NCI-H2171 treated with DMSO at 0.1 percent for 48 hours (cell line): ENCODE measurements at places on chromosomes 13 and 19.

- DNase-seq, result no peak
Observed at GRCh38 chr13:113115363-113116205, 7.0 kb upstream of the F10 start.

- no peak for DNase-seq
Observed at GRCh38 chr13:48493851-48494250, 39.0 kb downstream of the RCBTB2 start.

- DNase-seq, result no peak
Observed at GRCh38 chr13:97719736-97720135, 233.7 kb upstream of the IPO5 start.

- DNase-seq, result no peak
Observed at GRCh38 chr13:110394371-110394841, 87.3 kb downstream of the COL4A2 start.

- DNase-seq, result peak; percentile 11
Observed at GRCh38 chr19:6239871-6240676, 39.7 kb downstream of the MLLT1 start.

DNA sequence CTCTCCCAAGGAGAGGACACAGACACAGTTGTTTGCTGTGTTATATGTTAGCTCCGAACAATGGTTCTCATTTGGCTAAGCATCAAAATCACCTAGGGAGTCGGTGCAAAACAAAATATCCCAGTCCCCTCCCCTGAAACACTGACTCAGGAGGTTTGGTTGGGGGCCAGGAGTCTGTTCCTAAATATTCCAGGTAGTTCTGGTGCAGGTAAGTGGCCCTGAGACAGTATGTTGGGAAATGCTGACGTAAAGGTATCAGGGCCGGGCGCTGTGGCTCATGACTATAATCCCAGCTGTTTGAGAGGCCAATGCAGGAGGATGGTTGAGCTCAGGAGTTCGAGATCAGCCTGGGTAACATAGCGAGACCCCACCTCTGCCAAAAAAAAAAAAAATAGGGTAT, 2.3 kb upstream of the MAP2K7 start:
- no peak for DNase-seq

DNA sequence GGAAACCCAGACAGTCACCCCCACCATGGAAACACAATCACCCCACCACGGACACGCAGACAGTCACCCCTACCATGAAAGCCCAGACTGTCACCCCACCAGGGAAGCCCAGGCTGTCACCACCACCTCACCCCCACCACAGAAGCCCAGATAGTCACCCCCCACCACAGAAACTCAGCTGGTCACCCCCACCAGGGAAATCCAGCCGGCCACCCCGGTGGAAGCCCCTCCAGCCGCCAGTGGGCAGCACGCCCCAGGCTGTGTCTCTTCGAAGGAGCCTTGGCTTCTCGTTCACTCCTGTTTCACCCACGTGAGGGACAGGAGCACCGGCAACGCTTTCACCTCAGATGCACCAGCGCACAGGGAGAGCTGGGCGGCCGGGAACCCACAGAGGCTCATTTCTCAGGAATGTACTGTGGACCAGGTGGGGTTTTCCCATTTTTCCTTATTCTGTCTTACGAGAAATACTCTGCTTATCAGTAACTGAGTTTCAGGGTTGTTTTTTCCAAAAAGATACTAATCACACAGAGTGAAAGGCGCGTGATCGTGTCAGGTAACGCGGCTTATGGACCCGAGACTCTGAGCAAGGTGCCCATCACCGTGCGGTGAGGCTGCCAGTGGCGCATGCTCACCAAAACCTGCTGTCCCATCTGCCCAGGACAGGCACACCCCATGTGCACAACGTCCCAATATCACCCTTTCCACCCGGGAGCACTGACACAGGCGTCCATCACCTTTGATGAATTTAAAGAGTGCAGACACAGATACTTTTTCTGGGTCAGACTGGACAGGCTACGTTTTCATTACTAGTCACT, 28.0 kb downstream of the CARS2 start:
- DNase-seq, result no peak

GRCh38 chr13:33224686-33225085, 60.9 kb downstream of the STARD13 start:
- no peak for DNase-seq

DNA sequence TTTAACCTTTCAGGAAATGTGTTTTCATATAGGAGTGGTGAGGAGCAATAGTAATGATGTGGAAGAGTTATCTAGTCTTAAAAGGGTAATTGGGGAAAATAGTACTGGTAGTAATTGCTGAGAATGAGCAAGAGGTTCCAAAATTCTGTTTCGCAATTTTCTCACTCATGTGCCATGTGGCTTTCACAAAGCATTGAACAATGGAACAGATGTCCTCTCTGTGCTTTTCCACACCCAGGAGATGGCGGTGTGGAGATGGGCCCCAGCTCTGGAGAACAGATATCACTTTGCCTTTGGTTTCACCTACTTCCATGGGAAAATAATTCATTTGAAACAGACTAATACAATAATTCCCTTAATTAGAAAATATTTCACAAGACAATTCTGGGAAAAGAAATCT, 170.0 kb upstream of the SLC10A2 start:
- peak; percentile 41 for DNase-seq

GRCh38 chr19:33750587-33751435, 45.9 kb upstream of the KCTD15 start:
- peak; percentile 49 for DNase-seq

DNA sequence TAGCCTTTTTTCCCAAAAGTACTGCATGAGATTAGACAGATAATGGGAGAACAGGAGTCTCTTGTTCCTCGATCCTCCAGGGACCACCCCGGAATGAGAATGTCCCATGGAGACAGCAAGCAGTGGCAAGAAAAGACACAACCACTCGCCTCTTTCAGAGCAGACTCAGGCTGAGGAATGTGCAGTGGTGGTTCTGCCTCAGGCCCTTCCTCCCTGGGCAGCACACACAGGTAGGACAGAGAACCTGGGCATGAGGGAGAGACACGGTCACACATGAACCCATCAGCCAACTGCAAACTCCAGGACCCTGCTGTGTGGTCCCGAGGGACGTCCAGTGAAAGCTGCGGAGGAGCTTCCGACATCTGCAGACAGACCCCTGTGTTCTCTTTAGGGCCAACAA, 31.0 kb downstream of the CRYL1 start:
- no peak for DNase-seq

GRCh38 chr13:60959427-60959826, 456.2 kb downstream of the PCDH20 start:
- no peak for DNase-seq

GRCh38 chr13:26502826-26503225, 54.7 kb upstream of the WASF3 start:
- no peak for DNase-seq

- peak; percentile 19 for DNase-seq
Observed at GRCh38 chr19:37309834-37310575, 60.9 kb upstream of the ZNF527 start.

DNA sequence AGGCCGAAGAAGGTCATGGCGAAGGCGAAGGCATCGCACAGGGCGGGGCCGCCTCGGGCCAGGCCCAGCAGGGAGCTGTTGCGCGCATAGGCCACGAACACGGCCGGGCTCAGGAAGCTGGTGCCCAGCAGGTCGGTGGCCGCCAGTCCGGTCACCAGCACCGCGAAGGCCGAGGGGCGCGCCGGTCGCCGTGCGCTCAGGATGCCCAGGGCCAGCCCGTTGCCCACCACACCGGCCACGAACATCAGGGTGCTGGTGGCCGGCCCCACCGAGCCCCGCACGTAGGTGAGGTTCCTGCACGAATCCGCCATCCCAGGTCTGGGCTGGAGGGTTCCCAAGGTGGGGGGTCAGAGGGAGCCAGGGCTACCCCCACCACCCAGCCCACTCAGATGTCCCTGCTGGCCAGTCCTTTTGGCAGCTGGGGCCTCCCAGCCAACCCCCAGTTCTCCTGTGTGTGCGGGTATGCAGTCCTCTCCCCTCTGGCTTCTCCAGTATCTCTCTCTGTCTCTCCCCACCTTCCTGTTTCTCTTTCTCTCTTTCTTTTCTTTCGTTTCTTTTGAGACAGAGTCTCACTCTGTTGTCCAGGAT, 880 bp downstream of the PTGIR start:
- DNase-seq, result no peak

GRCh38 chr13:50130123-50130946, 115.1 kb downstream of the KCNRG start:
- DNase-seq, result peak; percentile 56

DNA sequence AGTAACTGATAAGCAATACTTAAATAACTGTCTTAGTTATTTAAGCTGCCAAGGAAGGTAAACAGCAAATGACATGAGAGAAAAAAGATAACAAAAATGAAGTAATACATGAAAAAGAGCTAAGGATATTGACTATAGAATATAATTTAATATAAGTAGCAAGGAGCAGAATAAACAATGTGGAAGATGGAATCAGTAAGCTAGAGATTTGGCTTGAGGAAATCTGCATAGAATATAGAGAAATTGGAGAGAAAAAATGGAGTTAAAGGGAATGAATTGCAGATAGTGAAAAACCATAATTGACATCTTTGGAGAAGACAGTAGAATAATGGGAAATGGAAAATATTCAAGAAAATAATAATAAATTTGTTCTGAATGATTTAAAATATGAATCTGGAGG, 127.1 kb downstream of the PDS5B start:
- no peak for DNase-seq

GRCh38 chr13:39016787-39017186, 21.1 kb downstream of the PROSER1 start:
- DNase-seq, result peak; percentile 10

DNA sequence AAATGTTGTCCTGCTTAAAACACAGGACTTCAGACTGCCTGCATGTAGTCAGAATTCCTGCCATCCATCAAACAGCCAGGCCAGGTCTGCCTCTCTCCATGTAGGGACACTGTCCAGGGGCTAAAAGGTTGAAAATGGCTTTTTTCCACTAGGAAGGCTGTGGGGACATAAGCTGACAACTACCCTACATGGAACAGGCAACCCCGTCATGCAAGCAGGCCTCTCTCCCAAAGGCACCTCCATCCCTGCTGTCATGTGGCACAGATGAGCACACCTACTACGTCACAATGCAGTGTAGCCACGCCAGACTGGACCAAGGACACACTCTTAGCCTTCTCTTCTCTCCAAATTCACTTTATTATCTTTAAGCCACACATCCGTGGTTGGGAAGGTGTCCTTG, 40.8 kb downstream of the LATS2 start:
- DNase-seq, result no peak

DNA sequence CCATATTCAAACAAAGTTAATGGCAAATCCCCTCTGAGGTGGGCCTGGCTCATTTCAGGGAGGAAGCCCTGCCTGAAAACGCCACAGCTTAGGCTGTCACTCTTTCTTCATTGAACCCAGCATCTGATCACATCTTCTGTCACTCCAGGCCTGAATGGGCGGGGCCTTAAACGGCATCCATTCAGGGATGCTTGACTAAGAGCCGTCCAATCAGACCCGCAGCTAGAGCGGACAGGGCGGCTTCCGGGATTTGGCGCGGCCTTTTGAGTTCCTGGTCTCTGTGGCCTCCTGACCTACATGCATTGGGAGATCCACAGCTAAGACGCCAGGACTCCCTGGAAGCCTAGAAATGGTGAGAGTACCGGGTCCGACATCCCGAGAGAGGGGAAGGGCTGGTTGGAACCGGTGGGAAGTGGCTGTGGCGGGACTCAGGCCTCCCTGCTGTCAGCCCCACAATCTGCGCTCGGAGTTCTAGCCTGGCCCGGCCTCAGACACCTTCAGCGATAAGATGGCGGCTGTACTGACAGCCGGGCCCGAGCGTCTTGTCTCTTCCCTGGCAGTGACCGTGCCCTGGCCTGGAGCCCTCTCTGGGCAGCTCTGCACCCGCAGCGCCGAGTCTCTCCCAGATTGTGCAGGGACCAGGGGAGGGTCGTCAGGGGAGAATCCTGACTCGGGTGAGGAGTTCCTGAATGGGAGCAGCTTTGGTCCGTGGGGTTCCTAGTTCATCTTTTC, at the start of gene ZNF723:
Gene ZNF723, plus strand, starts transcription at position 261 of the 732 bp plus-strand sequence. Its CDS starts 89 bp downstream, at position 350.
- no peak for DNase-seq

DNA sequence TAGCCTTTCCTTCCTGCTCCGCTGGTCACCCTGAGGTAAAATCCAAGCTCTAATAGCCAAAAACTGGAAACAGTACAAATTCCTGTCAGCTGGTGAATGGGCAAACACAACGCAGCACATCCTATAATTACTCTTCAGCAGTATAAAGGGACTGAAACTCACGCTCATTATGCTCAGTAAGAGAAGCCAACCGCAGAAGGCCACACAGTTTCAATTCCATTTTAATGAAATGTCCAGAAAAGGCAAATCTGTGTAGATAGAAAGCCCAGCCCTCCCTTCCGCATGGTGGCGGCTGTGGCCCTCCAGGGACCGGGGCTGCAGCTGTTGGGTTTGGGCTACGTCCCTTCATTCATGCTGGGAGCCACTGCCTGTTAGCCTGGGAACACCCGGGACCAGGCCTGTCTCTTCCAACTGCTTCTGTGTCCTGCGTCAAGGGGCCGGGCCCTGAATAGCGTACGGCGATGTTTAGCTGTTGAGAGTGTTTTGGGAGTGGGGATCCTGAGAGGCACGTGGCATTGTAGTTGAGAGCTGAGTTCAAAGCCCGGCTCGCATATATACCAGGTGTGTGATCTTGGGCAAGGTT, 23.5 kb downstream of the NKPD1 start:
- DNase-seq, result no peak

- DNase-seq, result no peak
Observed at GRCh38 chr19:49669516-49669915, 3.8 kb downstream of the BCL2L12 start.

- DNase-seq, result no peak
Observed at GRCh38 chr13:111506125-111506524, 185.7 kb downstream of the TEX29 start.

DNA sequence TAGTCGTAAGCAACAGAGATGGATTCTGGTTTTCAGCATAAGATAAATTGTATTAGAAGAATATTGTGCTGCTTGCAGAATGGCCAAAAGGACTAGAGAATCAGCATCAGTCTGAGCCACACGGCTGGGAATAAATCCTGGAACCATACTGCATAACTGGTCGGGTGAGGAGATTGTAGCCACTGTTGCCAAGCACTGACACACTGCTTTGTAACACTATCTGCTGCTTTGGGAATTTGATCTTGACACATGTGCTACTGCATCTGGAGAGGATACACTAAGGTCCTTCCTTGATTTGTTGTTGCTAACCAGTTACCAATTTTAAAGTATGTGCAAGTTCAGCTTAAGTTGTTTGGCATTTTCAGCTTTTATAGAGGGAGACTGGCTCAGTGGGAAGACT, 1.9 kb downstream of the HNRNPA1L2 start:
- peak; percentile 89 for DNase-seq

GRCh38 chr13:64753233-64754000, 2476.7 kb downstream of the PCDH9 start:
- no peak for DNase-seq
